AG04449 (cell line): ENCODE measurements at places on chromosomes 5 and 9.
A peak's percentile ranks its signal among the peaks of the same experiment; 100 is the strongest.

GRCh38 chr9:98045234-98046179 lies 11.0 kb upstream of the NANS start:
- DNase-seq: no peak

- no peak for DNase-seq
Observed at GRCh38 chr9:137583347-137583746, 4.6 kb upstream of the DPH7 start.

- peak; percentile 53 for DNase-seq
Observed at GRCh38 chr5:58582803-58583491, at the start of gene RAB3C. RAB3C (plus strand) TSS chr5:58583075; CDS start chr5:58583209, 134 bp downstream.

DNA sequence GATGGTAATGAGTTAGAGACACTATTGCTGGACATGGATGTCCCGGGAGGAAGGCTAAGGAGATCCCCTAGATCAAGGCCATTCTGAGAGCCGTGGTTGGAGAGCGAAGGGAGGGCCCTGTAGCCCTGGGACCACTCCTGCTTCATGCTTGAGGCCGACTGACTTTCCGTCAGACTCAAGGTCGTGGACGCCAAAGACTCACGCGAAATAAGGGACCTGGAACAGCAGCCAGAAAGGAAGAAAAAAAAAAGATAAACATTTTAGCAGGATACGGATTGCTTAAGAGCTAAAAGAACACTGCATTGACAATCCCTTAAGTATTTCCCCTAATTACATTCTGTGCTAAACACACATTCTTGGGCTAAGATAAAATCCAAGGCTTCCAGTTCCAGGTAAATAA lies 181.2 kb downstream of the GLIS3 start:
- no peak for DNase-seq

DNA sequence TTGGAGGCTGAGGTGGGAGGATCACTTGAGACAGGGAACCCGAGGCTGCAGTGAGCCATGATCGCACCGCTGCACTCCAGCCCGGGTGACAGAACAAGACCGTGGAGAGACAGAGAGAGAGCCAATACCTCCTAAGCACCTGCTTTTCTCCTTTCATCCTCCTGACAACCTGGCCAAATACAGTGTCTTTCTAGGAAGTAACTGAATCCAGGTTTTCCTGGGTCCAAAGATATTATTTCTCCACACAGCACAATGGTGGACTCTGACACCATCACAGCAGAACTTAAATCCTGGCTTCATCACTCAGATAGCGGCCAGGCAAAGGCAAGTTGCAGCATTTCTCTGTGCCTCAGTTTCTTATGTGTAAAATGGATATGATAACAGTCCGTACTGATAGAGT lies 21.9 kb downstream of the DUSP1 start:
- no peak for DNase-seq

- no peak for DNase-seq
Observed at GRCh38 chr9:130240410-130241197, 25.0 kb upstream of the HMCN2 start.

GRCh38 chr9:124273427-124274160 lies 15.8 kb downstream of the NEK6 start:
- DNase-seq: no peak

- DNase-seq: no peak
Observed at GRCh38 chr5:178106556-178107239, 6.6 kb upstream of the N4BP3 start.

- peak; percentile 2 for DNase-seq
Observed at GRCh38 chr5:115214541-115214940, 44.8 kb upstream of the TRIM36 start.

DNA sequence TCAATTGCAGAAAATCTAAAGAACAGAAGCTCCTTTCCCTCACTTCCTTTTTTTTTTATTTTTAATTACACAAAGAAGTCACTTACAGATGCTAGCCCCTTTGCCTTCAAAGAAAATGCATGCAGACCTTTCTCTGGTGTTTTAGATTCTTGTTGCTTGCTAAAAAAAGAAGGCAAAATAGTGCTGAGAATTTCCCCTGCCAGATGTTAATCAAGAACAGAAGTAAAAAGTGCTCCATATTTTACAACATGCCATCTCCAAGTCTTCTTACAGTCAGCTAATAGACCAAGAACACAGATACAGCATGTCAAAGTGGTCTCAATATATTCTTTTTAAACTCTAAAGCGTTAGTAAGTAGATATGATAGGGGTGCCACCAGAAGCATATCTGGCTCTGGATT lies 142.8 kb upstream of the RGMB start:
- DNase-seq: no peak

- no peak for DNase-seq
Observed at GRCh38 chr5:138626333-138626944, 51.2 kb upstream of the HSPA9 start.

GRCh38 chr5:96297867-96298266 lies 135.2 kb downstream of the PCSK1 start:
- DNase-seq: peak; percentile 98

GRCh38 chr9:3467593-3468219 lies 58.1 kb downstream of the RFX3 start:
- DNase-seq: peak; percentile 17

DNA sequence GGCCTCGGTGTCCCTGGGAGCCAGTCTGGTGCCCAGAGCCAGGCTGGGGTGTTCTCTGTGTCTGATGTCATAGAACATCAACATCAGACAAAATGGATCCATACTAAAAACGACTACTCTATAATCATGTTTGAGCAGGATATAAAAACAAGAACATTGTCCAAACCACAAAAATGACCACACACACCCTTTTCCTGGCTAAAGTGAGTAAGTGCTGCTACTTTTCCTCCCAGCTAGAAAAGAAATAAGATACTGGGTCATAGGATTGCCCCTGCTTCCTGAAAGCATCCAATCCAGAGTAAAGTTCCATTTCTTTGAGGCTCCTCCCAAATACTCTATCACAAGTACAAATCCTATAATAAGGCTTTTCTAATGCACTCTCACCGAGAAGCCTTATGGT lies 19.7 kb upstream of the TRAF1 start:
- DNase-seq: no peak

- DNase-seq: no peak
Observed at GRCh38 chr9:10045598-10045997, 567.2 kb downstream of the PTPRD start.

GRCh38 chr5:2282034-2282690 lies 399.4 kb upstream of the IRX4 start:
- DNase-seq: no peak

- no peak for DNase-seq
Observed at GRCh38 chr9:128166169-128166568, 6.1 kb downstream of the BBLN start.

DNA sequence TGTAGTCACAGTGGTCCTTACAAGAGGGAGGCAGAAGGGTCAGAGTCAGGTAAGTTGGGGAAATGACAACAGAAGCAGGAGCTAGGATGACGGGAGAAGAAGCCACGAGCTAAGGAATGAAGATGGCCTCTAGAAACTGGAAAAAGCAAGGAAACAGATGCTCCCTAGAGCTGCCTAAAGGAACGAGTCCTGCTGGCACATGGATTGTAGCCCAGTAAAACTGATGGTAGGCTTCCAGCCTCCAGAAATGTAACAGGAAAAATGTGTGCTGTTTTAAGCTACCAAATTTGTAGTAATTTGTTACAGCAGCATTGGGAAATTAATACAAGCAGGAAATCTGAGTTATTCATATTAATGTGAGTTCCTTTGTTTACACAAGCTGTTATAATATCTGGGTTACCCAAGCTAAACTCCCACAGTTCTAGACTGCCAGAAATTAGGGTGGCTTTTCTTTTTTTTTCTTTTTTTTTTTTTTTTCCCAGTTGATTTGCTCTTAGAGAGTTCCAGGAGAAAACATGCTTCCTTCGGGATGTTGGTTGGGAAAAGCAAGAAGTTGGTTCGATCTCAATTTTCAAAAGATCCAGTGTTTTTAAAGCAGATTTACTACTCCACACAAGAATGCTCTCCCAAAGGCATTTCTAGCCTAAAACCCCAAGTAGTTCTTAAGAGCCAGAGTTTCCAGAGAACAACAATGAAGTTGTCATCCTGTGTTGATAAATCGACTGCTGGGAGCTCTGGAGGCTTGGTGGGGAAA lies 400.0 kb upstream of the SLC24A2 start:
- DNase-seq: no peak

DNA sequence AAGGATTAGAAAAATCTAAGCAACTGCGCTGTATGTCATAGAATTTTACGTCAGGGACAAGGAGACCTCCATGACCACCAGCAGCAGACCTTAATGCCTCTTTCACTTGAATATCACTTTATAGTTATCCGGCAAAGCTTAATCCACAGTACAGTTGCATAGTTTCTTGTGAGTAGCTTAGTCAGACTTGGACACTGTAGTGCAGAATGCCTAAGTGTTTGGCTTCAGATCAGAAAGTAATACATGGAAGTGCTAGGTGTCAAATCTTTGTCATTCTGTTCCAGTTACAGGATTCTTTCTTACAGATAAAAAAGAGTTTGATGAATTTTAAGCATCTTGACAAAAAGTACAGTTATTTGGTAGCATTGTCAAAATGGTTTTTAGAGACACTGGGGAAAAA lies 239.9 kb upstream of the PAPPA start:
- peak; percentile 14 for DNase-seq

- peak; percentile 76 for DNase-seq
Observed at GRCh38 chr5:132426525-132427138, 57.1 kb downstream of the SLC22A5 start.

- DNase-seq: no peak
Observed at GRCh38 chr5:143229896-143230675, 173.4 kb downstream of the NR3C1 start.

- no peak for DNase-seq
Observed at GRCh38 chr5:139752506-139753473, 42.8 kb upstream of the PSD2 start.

DNA sequence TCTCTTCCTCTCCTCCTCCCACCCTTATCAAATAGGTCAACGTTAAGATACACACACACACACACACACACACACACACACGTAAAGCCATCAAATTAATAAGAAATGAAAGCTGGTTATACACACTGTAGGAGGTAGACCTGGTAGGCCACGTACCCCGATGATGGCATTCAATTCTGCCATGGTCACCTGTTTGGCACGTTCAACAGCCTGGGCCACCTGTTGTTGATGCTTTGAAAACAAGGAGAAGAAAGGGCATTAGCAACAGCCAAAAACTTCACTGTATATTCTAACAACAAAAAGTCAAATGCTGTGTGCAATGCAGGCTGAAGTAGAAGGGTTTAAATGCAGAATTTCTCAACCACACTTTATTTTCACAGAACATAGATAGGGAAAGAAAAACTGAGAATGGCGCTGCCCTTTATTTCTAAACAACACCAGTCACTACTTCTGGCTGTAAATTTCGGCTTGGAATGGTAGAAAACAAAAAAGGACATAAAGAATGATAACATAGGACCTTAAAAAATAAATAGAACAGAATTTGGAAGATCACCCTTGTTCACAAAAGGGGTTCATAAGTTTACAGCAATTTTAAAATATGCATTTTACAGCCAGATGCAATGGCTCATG lies 37.2 kb downstream of the TLE1 start:
- DNase-seq: no peak

GRCh38 chr9:129175825-129176633 lies 2.0 kb downstream of the IER5L start:
- DNase-seq: no peak

- no peak for DNase-seq
Observed at GRCh38 chr9:995192-995591, 18.7 kb downstream of the DMRT3 start.

GRCh38 chr5:83035373-83036100 lies 41.7 kb downstream of the TMEM167A start:
- DNase-seq: no peak

GRCh38 chr9:121498487-121499176 lies 1.0 kb downstream of the GGTA1 start:
- no peak for DNase-seq

DNA sequence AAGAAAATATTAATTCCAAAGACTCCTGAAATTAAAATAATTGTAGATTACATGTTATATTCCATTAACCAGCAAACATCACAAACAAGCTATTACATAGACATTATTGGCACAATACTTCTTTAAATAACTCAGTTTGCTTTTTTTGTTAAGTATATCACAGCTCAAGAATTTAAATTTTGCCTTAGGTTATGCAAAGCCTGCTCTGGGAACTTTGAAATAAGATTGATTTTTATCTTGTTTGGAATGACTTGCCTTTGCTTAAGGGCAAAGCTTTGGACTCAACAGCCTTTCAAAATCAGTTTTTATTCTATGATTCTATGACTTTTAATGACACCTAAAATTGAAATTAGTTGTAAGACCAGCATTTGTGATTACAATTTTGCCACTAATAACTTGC lies 78.2 kb downstream of the ALDH7A1 start:
- no peak for DNase-seq
